ENCODE measurements at places on chromosomes 3 and 15. TPM values are rescaled to one million over a fixed set of nuclear protein-coding genes. Genes with fewer than 3 reads are reported as not detected.
A peak's percentile ranks its signal among the peaks of the same experiment; 100 is the strongest.

DNA sequence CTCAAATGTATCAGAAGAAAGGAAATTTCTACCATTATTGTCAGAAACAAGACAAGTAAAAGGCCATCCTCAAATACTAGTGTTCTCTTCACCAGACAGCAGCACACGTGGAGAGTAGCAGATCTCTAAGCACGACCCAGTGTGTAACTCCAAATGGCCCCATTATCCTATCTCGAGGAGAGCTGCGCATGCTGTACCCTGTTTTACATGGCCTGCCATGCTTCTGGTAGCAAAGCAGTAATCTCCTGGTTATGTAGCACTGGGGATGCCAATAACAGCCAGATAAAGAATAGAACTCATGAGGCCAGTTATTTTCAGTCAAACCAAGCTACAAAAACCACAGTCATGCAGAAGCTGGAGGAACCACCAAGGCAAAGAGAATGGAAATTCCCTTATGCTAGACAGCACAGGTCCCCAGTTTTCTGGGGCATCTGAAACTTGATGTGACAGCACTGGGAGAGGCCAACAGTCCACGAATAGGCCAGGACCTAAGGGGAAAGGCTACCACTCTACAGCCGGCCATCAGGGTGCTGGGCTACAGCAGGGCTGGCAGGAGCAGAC lies 73.0 kb downstream of the LIPC start:
- DNase-seq = no peak

DNA sequence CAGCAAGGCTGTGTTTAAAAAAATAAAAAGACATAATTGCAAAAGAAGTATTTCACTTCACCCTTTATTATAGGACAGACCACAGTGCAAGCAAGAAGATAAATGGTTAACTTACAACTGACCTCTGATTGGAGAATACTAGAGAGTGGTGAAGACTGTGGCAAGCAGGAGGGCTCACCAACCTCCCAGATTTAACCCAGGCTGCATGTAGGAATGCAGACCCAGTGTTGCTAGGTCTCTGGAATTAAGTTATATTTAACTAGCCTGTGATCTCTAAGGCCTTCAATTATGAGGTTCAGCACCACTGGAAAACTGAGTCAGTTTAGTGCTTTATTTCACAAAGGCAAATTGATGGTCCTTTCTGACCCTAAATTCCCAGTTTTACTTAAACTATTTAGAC lies 436.6 kb downstream of the LPP start:
- no peak for DNase-seq

GRCh38 chr15:73258271-73259108 lies 110.3 kb downstream of the HCN4 start:
- DNase-seq = no peak

- no peak for DNase-seq
Measured at GRCh38 chr3:119880966-119881365, 99.1 kb downstream of the NR1I2 start.

The PRICKLE2 gene
- total RNA-seq = 24.7 TPM

DNA sequence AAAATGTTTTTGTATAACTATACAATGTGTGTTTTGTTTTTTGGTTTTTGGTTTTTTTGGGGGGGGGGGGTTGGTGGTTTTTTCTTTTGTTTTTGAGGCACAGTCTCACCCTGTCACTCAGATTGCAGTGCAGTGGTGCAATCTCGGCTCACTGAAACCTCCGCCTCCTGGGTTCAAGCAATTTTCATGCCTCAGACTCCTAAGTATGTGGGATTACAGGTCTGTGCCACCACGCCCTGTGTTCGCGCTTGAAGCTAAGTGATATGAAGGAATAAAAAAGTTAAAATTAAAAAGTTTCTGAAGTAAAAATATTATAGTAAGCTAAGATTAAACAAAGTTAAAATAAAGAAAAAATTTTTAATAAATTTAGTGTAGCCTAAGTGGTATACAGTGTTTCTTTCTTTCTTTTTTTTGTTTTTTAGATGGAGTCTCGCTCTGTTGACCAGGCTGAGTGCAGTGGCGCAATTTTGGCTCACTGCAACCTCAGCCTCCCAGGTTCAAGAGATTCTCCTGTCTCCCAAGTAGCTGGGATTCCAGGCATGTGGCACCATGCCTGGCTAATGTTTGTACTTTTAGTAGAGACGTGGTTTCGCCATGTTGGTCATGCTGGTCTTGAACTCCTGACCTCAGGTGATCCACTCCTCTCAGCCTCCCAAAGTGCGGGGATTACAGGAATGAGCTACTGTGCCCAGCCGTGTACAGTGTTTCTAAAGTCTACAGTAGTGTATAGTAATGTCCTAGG lies 53.9 kb upstream of the TEX55 start:
- no peak for DNase-seq

GRCh38 chr3:179113903-179114302 lies 34.3 kb upstream of the PIK3CA start:
- no peak for DNase-seq

DNA sequence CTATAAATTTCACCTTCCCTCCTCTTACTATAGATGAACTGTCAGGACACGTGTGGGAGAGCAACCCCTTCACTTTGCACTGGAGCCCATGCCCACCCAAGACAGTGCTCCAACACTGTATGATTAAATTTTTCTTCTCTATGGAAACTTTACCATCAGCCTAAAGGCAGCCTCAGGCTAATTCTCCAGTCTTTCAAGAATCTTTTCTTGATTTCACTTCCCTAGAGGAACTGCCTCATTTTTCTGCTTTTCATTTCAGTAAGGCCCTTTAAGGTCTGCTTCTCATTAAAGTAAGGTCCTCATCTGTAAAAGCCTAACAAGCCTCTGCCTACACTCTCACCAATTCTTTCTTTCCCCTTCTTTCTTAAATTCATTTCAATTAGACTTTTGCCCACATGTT lies 137.3 kb downstream of the KCNMB2 start:
- DNase-seq = no peak

DNA sequence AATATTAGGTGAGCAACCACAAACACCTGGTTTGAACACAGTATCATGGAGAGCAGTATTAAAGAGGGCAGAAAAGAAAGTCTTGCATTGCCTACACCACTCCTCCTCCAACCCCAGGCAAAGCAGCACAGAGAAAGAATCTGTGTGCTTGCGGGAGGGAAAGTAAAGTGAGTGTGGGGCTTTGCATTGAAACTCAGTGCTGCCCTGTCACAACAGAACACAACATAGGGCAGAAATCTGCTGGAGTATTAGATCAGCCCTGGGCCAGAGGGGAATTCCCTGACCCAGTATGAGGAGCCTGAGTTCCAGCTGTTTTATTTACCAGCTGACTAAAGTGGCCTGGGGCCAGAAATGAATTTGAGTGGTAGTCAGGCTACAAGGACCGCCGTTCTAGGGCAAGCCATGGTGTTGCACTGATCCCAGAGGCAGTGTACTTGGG lies 75.5 kb downstream of the SPATA16 start:
- DNase-seq = no peak

GRCh38 chr3:56782906-56783305 lies 18.8 kb downstream of the ARHGEF3 start:
- no peak for DNase-seq

GRCh38 chr3:112134335-112135124 lies 1.5 kb upstream of the GCSAM start:
- no peak for DNase-seq

The UBAP1L gene
- total RNA-seq = 5.4 TPM

The OR5K2 gene
- not detected for total RNA-seq

DNA sequence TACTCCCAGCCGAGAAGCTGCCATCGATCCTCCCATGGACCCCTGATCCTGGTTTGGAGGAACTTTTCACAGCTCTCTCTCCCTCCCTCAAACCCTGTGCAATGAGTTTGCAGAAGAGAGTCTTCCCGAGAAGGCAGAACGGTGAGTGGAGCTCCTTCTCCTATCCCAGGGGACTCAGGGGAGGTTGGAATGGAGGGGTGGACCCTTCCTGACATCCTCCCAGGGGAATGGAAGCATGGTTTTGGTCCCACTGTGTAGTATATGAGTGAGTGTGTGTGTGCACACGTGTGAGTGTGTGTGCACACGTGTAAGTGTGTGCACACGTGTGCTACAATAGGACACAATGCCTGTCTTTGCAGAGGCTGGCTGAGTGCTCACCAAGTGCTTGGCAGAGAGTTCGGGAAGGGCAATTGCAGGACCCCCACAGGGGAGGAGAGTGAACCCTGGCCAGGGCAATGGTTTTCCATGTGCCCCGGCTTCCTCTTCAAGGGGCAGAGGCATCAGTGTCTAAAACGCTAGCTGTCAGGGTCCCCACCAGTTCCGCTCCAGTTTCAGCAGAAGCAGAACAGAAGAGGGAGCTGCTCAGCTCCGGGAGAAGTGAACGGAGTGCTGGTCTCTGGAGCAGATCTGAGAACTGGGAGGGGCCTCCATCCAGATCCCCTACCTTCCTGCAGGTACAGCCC lies 13.8 kb upstream of the IL16 start:
- DNase-seq = no peak

DNA sequence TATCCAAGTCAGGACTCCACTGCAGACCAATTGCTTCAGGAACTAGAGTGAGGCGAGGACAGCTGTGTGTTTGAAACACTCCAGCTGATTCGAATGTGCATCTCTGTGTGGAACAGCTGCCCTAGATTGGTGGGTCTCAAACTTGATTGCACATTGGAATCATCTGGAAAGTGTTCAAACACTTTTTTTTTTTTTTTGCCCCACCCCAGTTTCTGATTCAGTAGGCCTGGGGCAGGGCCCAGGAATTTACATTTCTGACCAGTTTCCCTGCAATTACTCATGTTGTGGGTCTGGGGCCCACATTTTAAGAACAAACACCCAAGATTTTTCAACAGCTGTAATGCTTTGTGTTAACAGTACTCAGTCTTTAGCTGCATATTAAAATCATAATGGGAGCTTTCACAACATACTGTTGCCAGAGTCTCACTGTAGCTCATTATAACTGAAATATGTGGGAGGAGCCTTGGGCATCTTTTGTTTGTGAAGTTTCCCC lies 156.6 kb downstream of the NR1D2 start:
- no peak for DNase-seq

GRCh38 chr3:53092942-53093341 lies 37.3 kb downstream of the RFT1 start:
- DNase-seq = no peak

- DNase-seq = no peak
Measured at GRCh38 chr15:81088470-81089013, 45.5 kb upstream of the CFAP161 start.

- DNase-seq = no peak
Measured at GRCh38 chr3:158712443-158712842, 19.8 kb downstream of the RARRES1 start.

The TTC14 gene
- total RNA-seq = 56.8 TPM

The SPRED1 gene
- total RNA-seq = 40.9 TPM

The PP2D1 gene
- not detected for total RNA-seq

GRCh38 chr15:51759557-51760070 lies 8.2 kb downstream of the TMOD2 start:
- no peak for DNase-seq

DNA sequence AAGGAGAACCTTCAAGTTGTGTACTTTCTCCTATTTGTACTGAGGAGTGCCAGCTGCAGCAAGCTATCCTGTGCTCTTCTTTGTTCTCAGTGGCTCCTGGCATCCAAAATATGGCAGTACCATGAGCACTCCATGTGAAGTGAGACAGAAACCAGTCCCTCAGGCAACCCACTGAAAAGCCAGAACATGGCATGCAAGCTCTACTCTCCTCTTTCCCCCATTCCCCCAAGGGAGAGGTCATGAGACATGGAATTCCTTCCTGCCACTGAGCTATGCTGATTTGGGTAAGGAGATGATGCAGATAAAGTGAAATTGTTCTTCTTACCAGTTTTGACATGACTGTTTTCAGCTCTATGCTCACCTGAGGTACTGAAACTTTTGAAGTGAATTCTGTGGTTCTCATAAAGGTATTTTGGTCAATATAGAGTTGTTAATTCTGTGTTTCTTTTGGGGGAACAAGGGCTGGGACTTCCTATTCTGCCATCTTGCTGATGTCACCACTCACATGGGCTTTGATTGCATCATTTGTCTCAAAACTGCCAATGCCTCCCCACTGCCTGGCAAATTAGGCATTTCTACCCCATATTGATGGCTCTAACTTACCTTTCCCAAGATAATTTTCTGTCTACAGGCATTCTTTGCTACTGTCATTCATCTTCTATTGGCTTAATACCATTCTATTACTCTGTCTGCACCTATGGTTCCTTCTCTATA lies 22.8 kb upstream of the CEP152 start:
- DNase-seq = no peak

- no peak for DNase-seq
Measured at GRCh38 chr3:56157693-56158362, 310.4 kb downstream of the ERC2 start.

GRCh38 chr3:4981294-4981664 lies 2.0 kb downstream of the BHLHE40 start:
- DNase-seq = no peak

DNA sequence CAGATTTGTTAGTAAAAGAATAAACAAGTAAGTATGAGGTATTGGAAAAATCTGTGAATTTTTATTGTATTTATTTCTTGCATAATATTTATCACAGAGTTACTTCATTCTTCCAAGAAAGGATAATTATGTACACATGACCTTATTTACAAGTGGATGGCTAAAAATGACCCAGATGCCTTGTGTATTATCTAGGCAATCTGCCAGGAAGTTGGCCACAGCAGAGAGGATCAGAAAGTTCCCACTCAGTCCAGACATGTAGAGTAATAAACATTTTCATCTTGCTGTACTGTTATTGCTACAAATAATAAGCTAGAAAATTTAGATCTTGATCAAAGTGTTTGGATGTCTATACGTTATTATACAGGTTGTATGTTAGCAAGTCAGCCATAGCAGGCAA lies 317.1 kb downstream of the EPHA6 start:
- DNase-seq = no peak

DNA sequence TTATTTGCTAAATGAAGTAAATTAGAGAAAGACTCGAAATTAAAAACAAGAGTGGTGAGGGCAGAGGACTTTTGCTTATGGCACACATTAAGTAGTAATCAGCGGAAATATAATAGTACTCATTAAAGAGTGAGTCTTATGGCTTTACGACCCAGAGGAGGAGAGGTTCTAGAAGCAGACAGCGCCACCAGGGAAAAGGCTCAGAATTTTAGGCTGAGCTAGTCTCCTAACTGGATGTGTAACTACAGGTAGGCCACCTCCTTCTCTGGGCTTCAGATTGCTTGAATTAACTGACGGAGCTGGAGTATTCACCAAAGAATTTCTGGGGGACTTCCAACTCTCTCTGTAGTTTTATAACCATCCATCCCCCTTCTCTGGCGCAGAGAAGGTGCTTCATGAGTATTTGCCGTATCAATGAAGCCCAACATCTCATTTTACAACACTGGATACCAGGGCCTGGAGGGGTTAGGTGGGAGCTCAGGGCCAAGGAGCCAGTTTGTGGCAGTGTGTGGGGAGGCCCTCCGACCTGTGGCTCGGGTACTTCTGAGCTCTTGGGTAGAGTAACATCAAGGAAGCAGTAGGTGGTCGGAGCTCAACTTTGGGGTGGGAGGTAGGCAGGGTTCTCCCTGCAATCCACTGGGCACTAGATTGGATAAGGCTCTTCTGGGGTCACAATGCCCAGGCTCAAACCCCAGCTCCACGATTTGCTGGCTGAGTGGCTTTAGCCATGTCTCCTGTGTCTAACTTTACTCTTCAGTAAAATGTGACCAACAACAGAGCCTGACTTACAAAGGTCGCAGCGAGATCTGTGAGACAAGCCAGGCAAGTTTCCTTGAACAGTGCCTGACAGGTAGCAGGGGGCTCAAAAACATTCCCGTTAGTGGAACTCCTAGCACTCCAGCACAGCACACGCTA lies 1.1 kb downstream of the CHCHD4 start:
- peak; percentile 34 for DNase-seq

The NAALADL2 gene
- total RNA-seq = 16.1 TPM
